Ascending aorta (tissue), 2 donors: ENCODE measurements at places on chromosomes 1 and 21. TPM values are rescaled to one million over a fixed set of nuclear protein-coding genes. Genes with fewer than 3 reads are reported as not detected.

GJA9 gene
- total RNA-seq: not detected

PAQR6 gene
- not detected for total RNA-seq

ICOSLG gene
- not detected for total RNA-seq

- DNase-seq: no peak
Measured at GRCh38 chr1:162397039-162397448, 14.9 kb downstream of the SH2D1B start.

- DNase-seq: no peak
Measured at GRCh38 chr1:3480369-3480719, 25.9 kb downstream of the ARHGEF16 start.

DNA sequence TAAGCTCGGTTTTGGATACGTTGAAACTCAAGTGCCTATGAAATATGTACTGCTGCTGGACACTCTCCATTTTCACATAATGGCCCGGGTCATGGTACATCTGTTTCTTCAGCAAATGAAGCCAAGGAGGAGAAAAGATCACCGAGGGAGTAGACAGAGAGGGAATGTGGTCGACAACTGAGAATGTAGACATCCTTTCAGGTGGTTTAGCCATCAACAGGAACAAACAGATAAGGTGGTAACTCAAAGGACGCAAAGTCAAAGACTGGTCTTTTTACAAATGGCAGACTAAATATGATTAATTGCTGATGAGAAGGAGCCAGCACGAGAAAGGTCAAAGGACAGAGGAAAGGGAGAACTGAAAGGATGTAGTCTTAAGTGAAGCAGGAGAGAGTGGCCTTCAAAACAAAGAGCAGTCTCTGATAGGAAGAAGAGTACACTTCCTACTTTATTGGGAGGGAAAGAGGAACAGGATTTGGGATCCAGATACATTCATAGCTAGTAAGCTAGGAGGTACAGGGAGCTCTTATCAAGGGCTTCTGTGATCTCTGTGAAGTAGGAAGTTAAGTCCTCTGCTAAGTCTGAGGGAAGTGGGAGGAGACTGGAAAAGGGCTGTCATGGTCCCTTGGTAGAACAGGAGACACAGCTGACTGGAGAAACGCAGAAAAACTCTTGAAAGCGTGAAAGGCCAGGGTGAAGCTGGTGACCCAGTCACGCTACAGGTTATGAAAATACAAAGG lies 28.3 kb downstream of the NUP133 start:
- DNase-seq: no peak

GRCh38 chr1:79614762-79615161 lies 608.2 kb upstream of the ADGRL4 start:
- no peak for DNase-seq

- no peak for DNase-seq
Measured at GRCh38 chr1:39261712-39262221, 57.3 kb downstream of the MACF1 start.

DNA sequence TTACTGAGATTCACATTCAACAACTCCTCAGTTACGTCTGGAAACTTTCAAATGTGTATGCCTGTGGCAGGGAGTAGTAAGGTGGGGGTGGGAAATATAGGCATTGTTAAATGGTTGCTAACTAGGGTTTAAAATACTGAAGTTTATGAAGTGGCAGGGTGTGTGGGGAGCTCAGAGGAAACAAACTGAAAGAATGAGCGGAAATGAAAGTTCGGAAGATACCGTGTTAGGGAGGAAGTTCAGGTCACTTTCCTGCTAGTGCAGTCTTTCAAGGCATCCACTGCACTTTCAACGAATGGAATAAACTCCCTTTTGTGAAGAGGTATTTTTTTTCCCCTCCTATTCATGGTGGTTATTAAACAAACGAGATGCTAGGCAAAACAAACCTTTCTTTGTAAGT lies 19.7 kb downstream of the SYNJ1 start:
- no peak for DNase-seq

- DNase-seq: no peak
Measured at GRCh38 chr1:152626744-152627143, 3.8 kb upstream of the LCE3A start.

- DNase-seq: no peak
Measured at GRCh38 chr1:187871177-187871845, 1042.6 kb downstream of the PLA2G4A start.

- DNase-seq: peak; percentile 25
Measured at GRCh38 chr1:23936481-23937176, 23.0 kb upstream of the PNRC2 start.

- no peak for DNase-seq
Measured at GRCh38 chr1:227343206-227343605, 24.9 kb upstream of the CDC42BPA start.
